ENCODE measurements at places on chromosomes 12 and 14.
A peak's percentile ranks its signal among the peaks of the same experiment; 100 is the strongest.

GRCh38 chr14:69321601-69322330, 61.8 kb downstream of the GALNT16 start:
- DNase-seq = no peak

GRCh38 chr14:32514681-32515080, 185.6 kb downstream of the AKAP6 start:
- no peak for DNase-seq

GRCh38 chr14:60245380-60246177, 3.4 kb upstream of the PPM1A start:
- no peak for DNase-seq

GRCh38 chr12:77060883-77061240, 4.5 kb downstream of the E2F7 start:
- DNase-seq = no peak

- DNase-seq = no peak
Measured at GRCh38 chr14:91032248-91032647, 28.2 kb downstream of the RPS6KA5 start.

DNA sequence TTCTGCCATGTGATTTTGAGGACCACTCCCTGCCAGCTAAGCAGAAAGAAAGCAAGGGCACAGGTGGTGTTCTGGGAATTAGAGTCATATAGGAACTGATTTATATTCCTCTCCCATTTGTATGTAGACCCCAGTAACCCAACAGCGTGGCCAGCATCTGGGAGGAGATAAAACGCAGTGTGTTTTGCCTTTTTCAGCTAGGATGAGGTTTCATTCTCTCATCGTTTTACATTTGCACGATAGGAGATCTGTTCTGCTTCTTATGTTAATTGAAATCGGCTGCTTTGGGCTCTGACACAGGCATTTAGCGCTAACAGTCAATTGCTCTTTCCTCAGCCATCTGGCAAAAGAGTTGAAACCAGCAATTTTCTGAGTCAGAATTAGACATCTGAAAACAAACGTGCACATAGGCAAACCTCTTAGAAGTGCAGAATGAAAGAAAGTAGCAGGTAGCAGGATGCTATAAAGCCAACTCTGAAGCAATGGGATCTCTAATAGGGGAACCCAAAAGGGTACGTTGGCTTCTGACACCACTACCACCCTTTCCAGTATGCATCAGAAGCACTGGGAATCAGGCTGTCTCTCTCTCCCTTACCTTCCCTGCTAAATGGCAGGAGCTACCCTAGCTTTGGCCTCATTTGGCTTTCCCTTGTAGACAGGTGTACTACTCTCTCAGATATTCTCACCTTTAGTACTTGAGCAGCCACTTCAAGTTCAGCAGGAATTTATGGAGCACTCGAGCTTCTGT, 219.1 kb downstream of the PHLDA1 start:
- DNase-seq = peak; percentile 14

DNA sequence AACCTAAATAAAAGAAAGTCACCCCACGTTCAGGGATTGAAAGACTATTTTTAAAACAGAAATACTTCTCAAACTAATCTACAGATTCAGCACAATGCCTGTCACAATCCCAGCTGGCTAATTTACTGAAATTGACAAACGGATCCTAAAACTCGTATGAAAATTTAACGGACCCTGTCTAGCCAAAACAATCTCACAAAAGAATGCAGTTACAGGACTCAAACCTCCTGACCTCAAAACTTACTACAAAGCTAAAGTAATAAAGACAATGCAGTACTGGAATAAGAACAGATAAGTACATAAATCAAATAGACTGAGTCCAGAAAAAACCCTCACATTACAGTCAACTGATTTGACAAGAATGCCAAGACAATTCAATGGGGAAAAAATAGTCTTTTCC, 48.8 kb downstream of the IPO8 start:
- no peak for DNase-seq

DNA sequence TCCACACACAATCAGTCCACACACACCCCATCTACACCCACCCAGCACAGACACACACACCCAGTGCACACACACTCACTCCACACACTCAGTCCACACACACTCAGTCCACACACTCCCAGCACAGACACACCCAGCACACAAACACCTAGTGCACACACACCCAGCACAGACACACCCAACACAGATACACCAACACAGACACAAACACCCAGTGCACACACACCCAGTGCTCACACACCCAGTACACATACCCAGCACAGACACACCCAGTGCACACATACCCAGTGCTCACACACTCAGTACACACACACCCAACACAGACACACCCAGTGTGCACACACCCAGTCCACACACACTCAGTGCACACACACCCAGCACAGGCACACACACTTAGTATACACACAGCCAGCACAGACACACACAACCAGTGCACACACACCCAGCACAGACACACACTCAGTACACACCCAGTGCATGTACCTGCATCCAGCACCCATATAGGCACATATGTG, 63.8 kb downstream of the ADGRD1 start:
- no peak for DNase-seq

DNA sequence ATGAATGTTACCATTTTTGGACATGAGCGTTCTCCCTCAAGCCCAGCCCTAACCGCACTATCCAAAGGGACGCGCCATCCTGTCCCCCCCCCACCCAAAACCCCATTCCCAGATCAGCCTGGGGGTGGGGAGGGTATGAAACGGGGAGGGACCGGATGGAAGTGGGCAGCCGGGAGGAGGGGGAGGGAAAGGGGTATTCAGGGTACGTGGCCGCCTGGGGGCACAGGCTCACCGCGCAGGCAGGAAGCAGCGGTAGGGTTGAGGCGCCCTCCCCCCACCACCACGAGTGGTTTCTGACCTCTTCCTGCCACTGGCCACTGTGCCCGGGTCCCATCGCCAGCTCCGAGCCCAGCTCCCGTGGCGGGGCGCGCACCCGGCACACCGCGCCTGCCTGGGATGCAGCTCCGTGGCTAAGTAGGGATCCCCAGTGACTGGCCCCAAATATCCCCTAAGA, 1.4 kb downstream of the ACTN1 start:
- DNase-seq = peak; percentile 55

GRCh38 chr12:24297516-24297915, 348.0 kb upstream of the SOX5 start:
- no peak for DNase-seq

DNA sequence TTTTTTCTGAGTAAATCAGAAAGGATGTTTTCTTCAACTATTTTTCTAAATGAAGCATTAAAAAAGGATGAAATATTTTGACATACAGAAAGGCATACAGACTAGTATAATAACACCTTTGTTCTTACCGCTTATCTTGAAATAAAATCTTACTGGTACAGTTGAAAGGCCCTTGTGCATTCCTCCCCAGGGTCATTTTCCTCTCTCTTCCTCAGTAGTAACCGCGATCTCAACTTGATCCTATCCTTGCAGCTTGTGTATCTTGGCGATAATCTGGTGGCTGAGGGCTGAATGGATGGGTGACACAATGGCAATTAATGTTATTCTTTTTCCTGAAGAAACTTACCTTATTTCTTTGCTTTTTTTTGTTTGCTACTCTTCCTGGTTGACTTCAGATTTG, 18.5 kb downstream of the GAS2L3 start:
- no peak for DNase-seq
